ENCODE measurements at places on chromosomes 1 and 21. TPM values are rescaled to one million over a fixed set of nuclear protein-coding genes. Genes with fewer than 3 reads are reported as not detected.

The NCAM2 gene
- total RNA-seq, result 0.45 TPM

The BTBD8 gene
- total RNA-seq, result 6.6 TPM

The PDIK1L gene
- total RNA-seq, result 3.7 TPM

DNA sequence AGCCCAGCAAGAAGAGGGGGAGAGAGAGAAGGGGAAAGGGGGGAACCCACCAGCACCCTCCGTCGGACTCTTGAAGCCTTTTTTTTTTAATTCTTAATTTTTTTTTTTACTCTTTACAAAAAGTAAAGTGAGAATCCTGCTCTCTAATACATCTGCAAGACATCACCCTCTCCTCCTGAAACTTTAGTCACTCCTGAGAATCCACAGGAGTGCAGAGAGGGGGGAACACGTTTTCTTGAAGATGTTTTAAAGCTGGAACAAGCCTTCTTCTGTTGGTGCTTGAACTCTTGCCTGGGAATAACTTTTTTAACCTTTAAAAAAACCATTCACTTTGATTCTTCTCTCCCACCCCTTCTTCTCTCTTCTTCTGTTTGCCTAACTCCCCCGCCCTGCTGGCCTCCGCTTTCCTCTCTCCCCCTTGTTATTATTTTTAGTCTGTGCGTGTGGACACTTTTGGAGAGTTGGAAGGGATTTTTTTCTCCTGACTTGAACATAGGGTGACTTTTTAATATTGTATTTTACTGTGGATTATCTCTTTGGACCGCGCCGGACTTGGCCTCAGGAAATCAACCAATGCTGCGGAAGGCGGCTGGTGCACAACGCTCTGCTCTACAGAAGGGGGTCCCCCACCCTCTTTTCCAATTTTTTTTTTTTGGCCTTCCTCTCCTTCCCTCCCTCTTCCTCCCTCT, 383 bp upstream of the PRRX1 start:
- no peak overlapping the region for H3K27ac ChIP-seq
- no peaks in the 10 kb centered on the region for H3K36me3 ChIP-seq
- H3K4me1 ChIP-seq, result peaks cover 3% of the 10 kb centered on the region
- peaks cover 100% of the 10 kb centered on the region for H3K27me3 ChIP-seq

GRCh38 chr1:184632415-184633175, 122.1 kb downstream of the EDEM3 start:
- no peak overlapping the region for H3K4me3 ChIP-seq
- H3K27ac ChIP-seq, result no peak overlapping the region
- no peaks in the 10 kb centered on the region for H3K27me3 ChIP-seq
- DNase-seq, result no peak
